ENCODE measurements at places on chromosomes 16 and 17. TPM values are rescaled to one million over a fixed set of nuclear protein-coding genes. Genes with fewer than 3 reads are reported as not detected.

SP6 gene
- 0.86 TPM for polyA plus RNA-seq

ENGASE gene
- 14.3 TPM for polyA plus RNA-seq

ARL6IP1 gene
- polyA plus RNA-seq: 99.5 TPM

DHX58 gene
- 22.1 TPM for polyA plus RNA-seq

ESRP2 gene
- polyA plus RNA-seq: 19.1 TPM

CENPT gene
- 25.3 TPM for polyA plus RNA-seq

WFIKKN2 gene
- polyA plus RNA-seq: not detected

RPL38 gene
- polyA plus RNA-seq: 1,966 TPM

MMP28 gene
- polyA plus RNA-seq: 10.3 TPM

ACOX1 gene
- polyA plus RNA-seq: 24.7 TPM

NLRC3 gene
- polyA plus RNA-seq: 0.52 TPM

SHCBP1 gene
- 2.6 TPM for polyA plus RNA-seq

NPIPA7 gene
- polyA plus RNA-seq: 7.2 TPM

PIPOX gene
- 78.0 TPM for polyA plus RNA-seq

KCTD19 gene
- not detected for polyA plus RNA-seq

RANBP10 gene
- 7.0 TPM for polyA plus RNA-seq

LPO gene
- polyA plus RNA-seq: not detected

METTL2A gene
- 13.1 TPM for polyA plus RNA-seq

PRSS8 gene
- 187 TPM for polyA plus RNA-seq

METTL23 gene
- polyA plus RNA-seq: 53.0 TPM

HCRT gene
- polyA plus RNA-seq: not detected

CNGB1 gene
- not detected for polyA plus RNA-seq

PYDC1 gene
- polyA plus RNA-seq: not detected

SCIMP gene
- polyA plus RNA-seq: 0.37 TPM

TMC8 gene
- 1.0 TPM for polyA plus RNA-seq

RTN4RL1 gene
- polyA plus RNA-seq: 2.0 TPM

NACA2 gene
- polyA plus RNA-seq: not detected

KRTAP9-8 gene
- polyA plus RNA-seq: not detected

RPAIN gene
- polyA plus RNA-seq: 34.0 TPM
